ENCODE measurements at places on chromosomes 1 and 21. TPM values are rescaled to one million over a fixed set of nuclear protein-coding genes. Genes with fewer than 3 reads are reported as not detected.

CAMK2N1 gene
- total RNA-seq, result 5.2 TPM

UBL4B gene
- total RNA-seq, result not detected

MARK1 gene
- 0.32 TPM for total RNA-seq

CRNN gene
- total RNA-seq, result not detected

PRMT6 gene
- total RNA-seq, result 20.8 TPM

METTL13 gene
- 18.9 TPM for total RNA-seq

CFHR5 gene
- not detected for total RNA-seq

B3GALT5 gene
- total RNA-seq, result 0.06 TPM

UBXN10 gene
- not detected for total RNA-seq

SH3BGR gene
- 0.44 TPM for total RNA-seq

KCNA2 gene
- not detected for total RNA-seq

CYP4B1 gene
- 0.32 TPM for total RNA-seq

NCF2 gene
- under 0.01 TPM for total RNA-seq

PTGER3 gene
- 0.16 TPM for total RNA-seq

AMY2A gene
- not detected for total RNA-seq

NHLH2 gene
- not detected for total RNA-seq

KRTAP10-12 gene
- not detected for total RNA-seq

AMPD1 gene
- total RNA-seq, result not detected

GLUL gene
- 346 TPM for total RNA-seq

TMEM9 gene
- 33.7 TPM for total RNA-seq

CD52 gene
- not detected for total RNA-seq

AURKAIP1 gene
- 101 TPM for total RNA-seq

C1orf185 gene
- not detected for total RNA-seq

C1orf216 gene
- total RNA-seq, result 16.2 TPM

KIF26B gene
- total RNA-seq, result under 0.01 TPM

XPR1 gene
- 32.7 TPM for total RNA-seq

MMEL1 gene
- total RNA-seq, result 1.6 TPM

PTPRC gene
- not detected for total RNA-seq

SPRR1A gene
- total RNA-seq, result not detected

PTPN22 gene
- 0.49 TPM for total RNA-seq

MSH4 gene
- total RNA-seq, result under 0.01 TPM

FALEC gene
- total RNA-seq, result not detected

UBE2G2 gene
- 61.2 TPM for total RNA-seq

S100A2 gene
- total RNA-seq, result 1.5 TPM

HOOK1 gene
- not detected for total RNA-seq

SFN gene
- total RNA-seq, result 0.16 TPM

NR5A2 gene
- 16.8 TPM for total RNA-seq

AMY1B gene
- total RNA-seq, result not detected

FMO5 gene
- total RNA-seq, result 2.6 TPM

BCAR3 gene
- total RNA-seq, result 42.3 TPM

CD101 gene
- 0.44 TPM for total RNA-seq

FOXD2 gene
- 0.06 TPM for total RNA-seq

NUP210L gene
- total RNA-seq, result 0.16 TPM

GIPC2 gene
- total RNA-seq, result 14.4 TPM

F3 gene
- total RNA-seq, result 3.5 TPM

CNR2 gene
- not detected for total RNA-seq

MEGF6 gene
- 30.8 TPM for total RNA-seq

CACNA1S gene
- not detected for total RNA-seq

MYOG gene
- not detected for total RNA-seq

LDLRAD1 gene
- not detected for total RNA-seq

DESI2 gene
- total RNA-seq, result 51.0 TPM

AVPR1B gene
- not detected for total RNA-seq

PDIK1L gene
- total RNA-seq, result 3.2 TPM

LCE1C gene
- total RNA-seq, result not detected

MPL gene
- total RNA-seq, result not detected

ADCY10 gene
- under 0.01 TPM for total RNA-seq

OR2M5 gene
- total RNA-seq, result not detected

Measured in bladder microvascular endothelial cell (primary cell).